Endothelial cell (in vitro differentiated cells): ENCODE measurements at places on chromosomes 13 and 19.

GRCh38 chr13:73167028-73167820 is 108.4 kb downstream of the KLF5 start:
- peaks cover 5% of the 10 kb centered on the region for H3K36me3 ChIP-seq
- DNase-seq: no peak
- H3K4me1 ChIP-seq: peaks cover 8% of the 10 kb centered on the region
- H3K27ac ChIP-seq: no peak overlapping the region

DNA sequence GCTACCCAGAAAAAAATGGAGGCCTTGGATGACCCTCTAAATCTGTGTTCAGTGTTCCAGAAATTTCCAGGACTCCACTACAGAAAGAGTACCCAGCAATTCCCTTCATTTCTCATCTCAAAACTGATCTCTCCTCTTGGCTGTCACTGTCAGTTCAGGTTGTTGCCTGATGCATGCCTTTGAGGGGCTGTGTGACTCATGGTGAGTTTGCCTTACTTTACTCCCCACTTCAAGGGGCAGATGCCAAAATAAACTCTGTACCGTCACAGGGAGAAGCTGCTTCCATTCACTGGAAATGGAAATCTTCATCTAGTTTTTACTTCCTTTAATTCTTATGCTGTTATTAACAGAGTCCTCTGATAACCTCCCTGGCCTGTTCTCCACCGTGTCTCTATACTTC is 1075.0 kb downstream of the DIAPH3 start:
- no peak overlapping the region for H3K4me3 ChIP-seq
- H3K27me3 ChIP-seq: no peaks in the 10 kb centered on the region
- no peaks in the 10 kb centered on the region for H3K4me1 ChIP-seq
- no peak overlapping the region for H3K27ac ChIP-seq
- DNase-seq: no peak
- H3K36me3 ChIP-seq: no peaks in the 10 kb centered on the region

DNA sequence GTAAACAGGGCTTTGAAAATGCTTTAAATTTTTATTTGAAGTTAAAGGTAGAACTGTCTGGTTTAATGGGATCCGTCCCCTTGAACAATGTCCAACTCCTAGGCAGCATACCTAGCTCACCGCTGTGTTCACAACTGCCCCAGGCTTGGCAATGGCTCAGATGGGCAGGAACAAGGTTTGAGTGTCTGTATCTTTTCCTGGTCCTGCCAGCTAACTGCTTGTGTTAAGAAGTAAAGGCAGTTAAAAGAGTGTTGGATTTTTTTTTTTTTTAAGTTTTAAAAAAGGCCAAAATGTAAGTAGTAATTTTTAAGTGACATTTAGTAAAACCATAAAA is 66.7 kb upstream of the FNDC3A start:
- DNase-seq: no peak
- H3K27ac ChIP-seq: no peak overlapping the region
- H3K4me3 ChIP-seq: no peak overlapping the region
- no peaks in the 10 kb centered on the region for H3K36me3 ChIP-seq

GRCh38 chr19:15260939-15261338 is 28.7 kb upstream of the EPHX3 start:
- peaks cover 47% of the 10 kb centered on the region for H3K36me3 ChIP-seq
- peaks cover 13% of the 10 kb centered on the region for H3K27me3 ChIP-seq
- H3K4me3 ChIP-seq: peak overlapping the region; percentile 56
- DNase-seq: no peak
- H3K4me1 ChIP-seq: no peaks in the 10 kb centered on the region

- no peak for DNase-seq
- no peak overlapping the region for H3K27ac ChIP-seq
- no peak overlapping the region for H3K4me3 ChIP-seq
- peaks cover 6% of the 10 kb centered on the region for H3K27me3 ChIP-seq
These were observed 24.4 kb downstream of the WDR88 start for GRCh38 chr19:33156334-33156733.

- peaks cover 15% of the 10 kb centered on the region for H3K4me1 ChIP-seq
- peaks cover 64% of the 10 kb centered on the region for H3K36me3 ChIP-seq
- no peak overlapping the region for H3K4me3 ChIP-seq
- DNase-seq: no peak
- no peak overlapping the region for H3K27ac ChIP-seq
These were observed 69.9 kb upstream of the RAP2A start for GRCh38 chr13:97364031-97364430.

DNA sequence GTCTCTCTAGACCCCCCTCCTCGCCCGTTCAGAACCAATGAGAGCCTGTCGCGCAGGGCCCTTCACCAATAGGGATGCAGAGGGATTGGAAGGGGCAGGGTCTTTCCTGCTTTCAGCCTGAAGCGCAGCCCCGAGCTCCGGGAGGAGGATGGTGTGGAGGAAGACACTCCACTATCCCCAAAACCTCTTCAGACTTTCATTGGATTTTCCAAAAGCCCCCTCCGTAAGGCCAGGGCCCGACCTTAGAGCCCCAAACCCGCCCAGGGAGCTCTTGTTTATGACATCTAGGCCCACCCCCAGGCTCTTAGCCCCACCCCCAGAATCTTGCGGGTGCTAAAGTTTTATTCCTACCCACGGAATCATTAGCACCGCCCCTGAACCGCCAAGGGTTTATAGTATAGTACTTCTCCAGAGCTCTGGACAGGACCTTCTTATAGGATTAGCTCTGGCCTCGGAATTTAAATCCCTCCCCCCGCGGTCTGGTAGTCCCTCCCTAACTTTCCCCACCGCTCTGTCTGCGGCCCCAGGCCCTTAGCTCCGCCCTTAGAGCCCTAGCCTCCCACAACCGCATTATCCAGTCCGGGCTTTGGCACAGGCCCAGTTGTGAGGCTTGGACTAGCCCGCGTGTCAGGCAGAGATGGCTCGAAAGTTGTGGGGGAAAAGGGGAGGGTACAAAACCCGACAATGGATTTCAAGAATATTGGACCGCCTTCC is 6.6 kb upstream of the EML2 start:
- DNase-seq: peak; percentile 46
- H3K4me1 ChIP-seq: peaks cover 16% of the 10 kb centered on the region
- H3K27me3 ChIP-seq: peaks cover 8% of the 10 kb centered on the region
- H3K4me3 ChIP-seq: no peak overlapping the region
- peaks cover 3% of the 10 kb centered on the region for H3K36me3 ChIP-seq

- no peak for DNase-seq
- H3K27me3 ChIP-seq: peaks cover 2% of the 10 kb centered on the region
- peak overlapping the region; percentile 77 for H3K27ac ChIP-seq
- H3K4me3 ChIP-seq: no peak overlapping the region
These were observed 152.2 kb downstream of the TBC1D4 start for GRCh38 chr13:75329723-75330122.

DNA sequence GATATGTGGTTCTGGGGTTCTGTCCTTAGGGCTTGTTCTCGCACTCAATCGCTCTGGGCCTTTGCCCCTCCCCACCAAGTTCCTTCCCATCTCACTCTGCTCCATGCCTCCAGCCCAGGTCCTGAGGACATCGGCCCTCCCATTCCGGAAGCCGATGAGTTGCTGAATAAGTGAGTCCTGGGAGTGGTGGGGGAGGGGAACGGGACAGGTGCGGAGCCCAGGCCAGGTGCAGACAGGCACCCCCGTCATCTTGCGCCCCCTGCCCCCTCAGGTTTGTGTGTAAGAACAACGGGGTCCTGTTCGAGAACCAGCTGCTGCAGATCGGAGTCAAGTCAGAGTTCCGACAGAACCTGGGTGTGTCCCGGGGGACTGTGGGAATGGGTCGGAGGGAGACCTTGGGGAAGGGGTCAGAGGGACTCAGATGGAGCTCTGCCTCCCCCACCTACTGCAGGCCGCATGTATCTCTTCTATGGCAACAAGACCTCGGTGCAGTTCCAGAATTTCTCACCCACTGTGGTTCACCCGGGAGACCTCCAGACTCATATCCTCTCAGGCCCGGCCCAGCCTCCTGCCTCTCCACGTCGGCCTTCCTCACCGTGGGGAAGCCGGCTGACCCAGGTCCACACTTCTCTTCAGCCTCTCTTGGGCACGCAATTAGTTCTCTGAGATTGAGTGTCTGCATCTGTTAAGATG is 10.1 kb downstream of the FUZ start:
- no peak for DNase-seq
- peaks cover 23% of the 10 kb centered on the region for H3K27me3 ChIP-seq
- H3K4me3 ChIP-seq: peak overlapping the region; percentile 44
- no peak overlapping the region for H3K27ac ChIP-seq

- no peaks in the 10 kb centered on the region for H3K36me3 ChIP-seq
- no peak for DNase-seq
- H3K27ac ChIP-seq: no peak overlapping the region
- no peak overlapping the region for H3K4me3 ChIP-seq
- peaks cover 8% of the 10 kb centered on the region for H3K4me1 ChIP-seq
These were observed 145.5 kb downstream of the URI1 start for GRCh38 chr19:30087381-30088138.

GRCh38 chr19:43777163-43777695 is 3.5 kb downstream of the KCNN4 start:
- H3K27ac ChIP-seq: peak overlapping the region; percentile 24
- H3K27me3 ChIP-seq: peaks cover 32% of the 10 kb centered on the region
- peak overlapping the region; percentile 69 for H3K4me3 ChIP-seq
- DNase-seq: no peak
- H3K36me3 ChIP-seq: peaks cover 5% of the 10 kb centered on the region

GRCh38 chr13:85806553-85807175 is 7.4 kb upstream of the SLITRK6 start:
- peaks cover 10% of the 10 kb centered on the region for H3K4me1 ChIP-seq
- H3K27me3 ChIP-seq: no peaks in the 10 kb centered on the region
- no peak for DNase-seq
- H3K27ac ChIP-seq: no peak overlapping the region

- no peak overlapping the region for H3K4me3 ChIP-seq
- peaks cover 10% of the 10 kb centered on the region for H3K4me1 ChIP-seq
- H3K27me3 ChIP-seq: no peaks in the 10 kb centered on the region
- H3K27ac ChIP-seq: no peak overlapping the region
- DNase-seq: no peak
- no peaks in the 10 kb centered on the region for H3K36me3 ChIP-seq
These were observed 50.5 kb upstream of the IRS2 start for GRCh38 chr13:109836629-109837607.

- H3K27me3 ChIP-seq: peaks cover 2% of the 10 kb centered on the region
- no peak overlapping the region for H3K27ac ChIP-seq
- H3K4me1 ChIP-seq: no peaks in the 10 kb centered on the region
- no peak overlapping the region for H3K4me3 ChIP-seq
These were observed 111.6 kb downstream of the NHLRC3 start for GRCh38 chr13:39149896-39150295.
